ENCODE measurements at places on chromosomes 11 and 22.

- DNase-seq: no peak
Observed at GRCh38 chr11:10580623-10581022, 12.2 kb upstream of the LYVE1 start.

DNA sequence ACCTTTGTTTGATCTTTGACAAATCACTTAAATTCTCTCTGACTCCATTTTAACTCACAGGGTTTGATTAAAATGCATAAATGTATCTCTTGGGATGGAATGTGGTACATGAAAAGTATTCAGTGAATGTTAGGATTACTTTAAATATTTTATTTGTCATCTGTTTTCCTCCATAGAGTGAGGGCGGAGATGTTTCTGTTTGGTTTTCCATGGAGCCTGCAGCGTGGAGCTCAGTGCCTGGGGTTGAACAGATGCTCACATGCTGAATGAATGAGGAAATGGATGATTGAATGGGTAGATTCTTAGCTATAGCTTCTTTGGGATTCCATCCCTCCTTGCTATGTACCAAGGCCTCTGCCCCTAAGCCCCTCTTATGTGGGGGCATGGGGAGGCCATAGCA, 10.0 kb downstream of the TSPAN18 start:
- DNase-seq: no peak

DNA sequence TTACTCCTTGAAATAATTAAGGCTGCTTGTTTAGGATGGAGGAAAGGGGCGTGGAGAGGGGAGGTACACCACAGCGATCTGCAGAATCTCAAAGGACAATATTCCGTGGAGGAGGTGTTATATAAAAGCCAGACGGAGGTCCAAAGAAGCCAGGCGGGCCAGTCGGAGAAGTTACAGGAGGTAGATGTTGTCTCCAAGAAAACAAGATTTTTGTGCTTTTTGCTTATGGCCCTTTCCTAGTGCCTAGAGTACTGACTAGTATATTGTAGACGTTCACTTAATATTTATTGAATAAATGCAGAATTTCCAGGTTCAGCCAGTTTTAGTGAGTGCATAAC, 761 bp downstream of the ZDHHC13 start:
- no peak for DNase-seq

DNA sequence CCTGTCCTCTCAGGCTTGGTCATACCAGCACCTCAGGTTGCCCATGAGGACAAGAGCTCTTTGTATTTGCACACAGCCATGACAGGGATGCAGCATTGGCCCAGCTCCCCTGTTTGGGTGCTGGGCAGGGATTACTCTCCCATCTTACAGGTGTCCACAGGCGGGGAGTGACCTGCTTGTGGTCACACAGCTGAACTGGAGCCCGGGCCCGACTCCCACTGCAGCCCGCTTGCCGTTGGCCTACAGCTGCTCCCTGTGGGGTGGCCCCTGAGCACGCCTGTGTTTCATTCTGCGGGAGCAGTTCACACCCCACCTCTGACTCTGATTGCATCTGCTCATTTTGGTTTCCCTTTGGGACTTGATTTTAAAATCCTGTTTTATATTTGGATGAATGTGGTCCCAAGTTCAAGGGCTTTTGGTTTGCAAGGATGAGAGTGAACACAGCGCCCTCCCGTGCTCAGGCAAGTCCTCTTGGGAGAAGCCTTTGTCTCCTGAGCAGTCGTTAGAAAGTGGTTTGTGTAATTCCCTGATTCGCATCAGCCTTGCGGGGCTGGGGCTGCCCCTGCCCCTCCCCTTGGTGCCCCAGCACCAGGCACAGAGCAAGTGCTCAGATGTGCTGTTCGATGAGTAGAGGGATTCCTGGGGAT, 9.3 kb downstream of the PICK1 start:
- no peak for DNase-seq

DNA sequence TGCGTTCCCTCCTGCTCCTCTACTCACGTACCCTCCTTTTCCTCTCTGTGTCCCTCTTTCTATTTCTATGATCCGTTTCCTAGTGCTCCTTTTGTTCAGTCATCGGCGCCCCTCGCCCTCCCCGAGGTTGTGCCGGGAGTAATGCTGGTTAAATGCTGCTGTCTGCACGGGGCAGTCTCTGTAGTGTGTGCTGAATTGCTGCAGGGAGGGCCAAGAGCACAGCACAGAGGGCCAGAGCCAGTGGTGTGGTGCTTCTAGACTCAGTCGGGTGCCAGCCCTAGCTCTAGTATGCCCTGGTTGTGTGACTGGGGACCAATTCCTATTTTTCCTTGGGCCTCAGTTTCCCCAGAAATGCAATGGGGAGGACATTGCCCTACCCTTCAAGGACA, 98.3 kb downstream of the PKNOX2 start:
- no peak for DNase-seq

GRCh38 chr11:133897331-133897650, 52.0 kb upstream of the SPATA19 start:
- DNase-seq: no peak

DNA sequence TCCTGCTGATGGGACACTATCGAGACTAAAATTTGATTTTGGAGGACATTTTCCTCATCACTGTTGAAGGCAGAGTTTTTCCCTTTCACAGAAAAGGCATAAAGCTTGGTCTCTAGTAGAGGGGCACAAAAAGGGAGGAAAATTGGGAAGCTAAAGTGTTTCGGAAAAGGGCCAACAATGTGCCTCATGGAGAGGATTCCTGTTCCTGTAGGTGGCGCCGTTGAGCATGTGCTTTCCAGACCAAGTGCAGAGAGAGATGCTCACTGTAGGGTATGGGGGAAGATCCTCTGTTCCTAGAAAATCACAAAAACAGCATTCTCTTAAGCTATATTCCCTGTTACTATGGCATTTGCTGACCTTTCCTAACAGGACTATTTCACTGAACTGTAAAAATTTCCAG, 18.4 kb upstream of the OR4C5 start:
- no peak for DNase-seq

DNA sequence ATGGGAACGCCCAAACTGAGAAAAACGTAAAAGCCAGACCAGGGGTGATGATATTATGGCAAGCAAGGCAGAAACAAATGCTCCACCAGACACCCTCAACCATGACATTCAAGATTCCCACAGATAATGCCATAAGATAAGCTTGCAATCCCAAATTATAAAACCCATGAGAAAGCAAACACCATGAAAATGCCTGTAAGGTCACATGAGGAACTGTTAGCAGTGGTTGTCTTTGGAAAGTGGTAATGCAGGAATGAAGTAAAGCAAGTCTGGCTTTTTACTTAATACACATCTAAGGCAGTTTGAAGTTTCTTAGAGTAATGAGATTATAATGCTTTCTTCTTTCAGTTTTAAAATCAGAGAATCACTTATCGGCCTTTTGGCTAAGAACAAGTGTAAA, 111.0 kb downstream of the MN1 start:
- DNase-seq: no peak
